Activated gamma-delta T cell treated with Interleukin-2 at 50 U/mL for 16 hours (primary cell): ENCODE measurements at places on chromosomes 4 and X.
A peak's percentile ranks its signal among the peaks of the same experiment; 100 is the strongest.

GRCh38 chr4:104879367-104879766, 267.3 kb upstream of the TET2 start:
- no peak for DNase-seq

DNA sequence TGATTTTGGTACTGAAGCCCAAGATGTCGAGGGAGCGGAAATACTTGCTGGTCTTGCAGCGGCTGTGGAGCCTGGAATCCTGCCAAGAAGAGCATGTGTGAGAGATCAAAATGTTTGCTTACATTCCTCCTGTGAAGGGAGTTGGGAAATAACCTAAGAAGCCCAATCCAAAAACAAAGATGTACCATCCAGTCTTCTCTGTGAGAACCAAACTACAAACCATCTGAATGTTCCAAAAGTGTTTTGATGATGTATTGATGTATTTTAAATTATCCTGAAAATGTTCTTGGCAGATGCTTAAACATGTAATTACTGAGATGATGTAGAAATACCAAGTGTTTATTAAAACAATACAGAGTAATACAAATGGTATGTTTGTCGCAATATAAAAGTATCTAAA, 10.1 kb upstream of the ADH1A start:
- DNase-seq = no peak

DNA sequence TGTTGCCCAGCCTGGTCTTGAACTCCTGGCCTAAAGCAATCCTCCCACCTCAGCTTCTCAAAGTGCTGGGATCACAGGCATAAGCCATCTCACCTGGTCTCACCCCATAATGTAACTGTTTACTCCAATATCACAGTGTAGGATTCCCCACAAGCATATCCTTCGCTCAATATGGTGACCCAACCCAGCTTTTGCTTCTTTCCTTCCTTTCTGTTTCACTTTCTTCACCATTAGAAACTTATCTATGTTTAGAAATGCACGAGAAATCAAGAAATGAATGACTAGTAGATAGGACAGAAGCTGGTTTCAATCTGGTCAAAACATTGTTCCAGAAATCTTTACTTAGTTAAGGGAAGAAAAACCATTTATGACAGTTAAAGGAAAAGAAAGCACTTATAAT, 18.9 kb downstream of the TSPAN5 start:
- DNase-seq = no peak

- peak; percentile 16 for DNase-seq
Measured at GRCh38 chr4:113899271-113900070, 80.0 kb downstream of the ARSJ start.

GRCh38 chr4:15020502-15021286, 18.4 kb downstream of the CPEB2 start:
- DNase-seq = no peak

- DNase-seq = no peak
Measured at GRCh38 chr4:151887031-151887815, 126.4 kb upstream of the GATB start.

DNA sequence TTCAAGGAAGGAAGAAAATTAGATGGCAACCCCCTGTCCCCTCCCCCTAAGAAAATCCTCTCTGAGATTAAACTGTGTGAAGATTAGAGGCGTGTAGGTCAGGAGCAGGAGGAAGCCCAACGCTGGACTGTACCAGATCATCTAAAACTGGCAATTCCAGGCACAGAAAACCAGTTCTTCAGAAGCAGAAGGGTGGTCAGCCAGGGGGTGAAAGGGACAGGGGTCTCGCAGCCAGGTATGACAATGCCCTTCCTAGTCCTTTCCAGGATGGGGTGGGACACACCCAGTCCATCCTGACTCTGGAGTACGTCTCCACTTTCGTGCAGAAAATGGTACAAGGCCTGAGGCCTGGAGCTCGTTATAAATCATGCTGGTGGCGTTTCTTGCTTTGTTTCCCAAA, 3.3 kb upstream of the RHOH start:
- no peak for DNase-seq

GRCh38 chrX:124346117-124346876, at the start of gene SH2D1A:
Gene SH2D1A, plus strand, starts transcription at chrX:124346563. Its CDS starts 80 bp downstream, at chrX:124346643.
- DNase-seq = peak; percentile 21

DNA sequence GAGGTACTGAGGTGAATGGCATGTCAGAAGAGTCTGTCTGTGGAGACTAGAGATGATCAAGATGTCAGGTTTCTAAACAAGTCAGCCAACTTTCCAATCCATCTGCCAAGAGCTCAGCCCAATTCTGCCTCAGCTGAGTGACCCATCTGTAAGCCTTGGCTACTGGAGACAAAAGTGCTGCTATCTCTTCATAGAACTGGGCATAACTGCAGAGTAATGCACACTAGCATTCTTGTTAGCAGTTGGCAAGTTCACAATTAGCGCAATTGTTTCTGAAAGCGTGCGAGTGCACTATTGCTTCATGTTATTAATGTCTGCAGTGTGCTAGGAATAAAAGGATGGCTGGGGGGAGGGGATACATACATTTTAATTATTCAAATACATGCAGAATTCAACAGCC, 32.9 kb upstream of the SH3D19 start:
- DNase-seq = no peak

DNA sequence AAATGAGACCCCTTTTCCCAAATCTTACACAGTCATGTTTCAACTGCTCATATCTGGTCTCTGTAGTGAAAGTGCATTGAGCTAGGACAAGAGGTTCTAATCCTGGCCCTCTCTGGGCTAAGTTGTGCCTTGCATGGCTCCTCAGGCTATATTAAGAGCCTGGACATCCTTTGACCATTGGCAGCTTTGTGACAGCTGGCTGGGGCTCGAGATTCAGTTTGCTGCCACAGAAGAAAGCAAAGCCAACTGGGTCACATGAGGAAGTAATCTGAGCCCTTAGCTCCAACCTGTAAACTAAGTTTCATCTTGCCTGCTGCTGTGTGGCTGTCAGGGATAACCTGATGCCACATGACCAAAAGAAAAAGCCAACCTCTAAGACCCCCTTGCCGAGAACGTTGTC, 51.8 kb upstream of the JADE1 start:
- DNase-seq = no peak

DNA sequence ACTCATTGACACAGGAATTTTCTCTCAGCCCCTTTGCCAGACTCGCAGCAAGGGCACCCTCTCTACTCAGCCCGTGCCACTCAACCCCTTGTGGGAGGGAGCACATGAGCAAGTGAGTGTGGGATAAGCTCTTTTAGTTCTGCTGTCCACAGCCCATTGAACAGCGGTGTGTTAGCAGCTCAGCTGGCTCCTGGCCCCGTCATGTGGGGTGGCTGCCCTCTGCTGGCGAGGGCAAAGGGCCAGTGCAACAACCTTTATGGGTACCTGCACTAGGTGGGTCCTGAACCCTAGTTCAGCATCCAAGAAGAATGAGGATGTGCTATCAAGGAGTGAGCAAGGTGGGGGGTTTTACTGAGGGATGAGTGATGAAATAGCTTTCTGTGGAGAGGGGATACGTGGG, 85.0 kb upstream of the ZNF81 start:
- DNase-seq = peak; percentile 16

DNA sequence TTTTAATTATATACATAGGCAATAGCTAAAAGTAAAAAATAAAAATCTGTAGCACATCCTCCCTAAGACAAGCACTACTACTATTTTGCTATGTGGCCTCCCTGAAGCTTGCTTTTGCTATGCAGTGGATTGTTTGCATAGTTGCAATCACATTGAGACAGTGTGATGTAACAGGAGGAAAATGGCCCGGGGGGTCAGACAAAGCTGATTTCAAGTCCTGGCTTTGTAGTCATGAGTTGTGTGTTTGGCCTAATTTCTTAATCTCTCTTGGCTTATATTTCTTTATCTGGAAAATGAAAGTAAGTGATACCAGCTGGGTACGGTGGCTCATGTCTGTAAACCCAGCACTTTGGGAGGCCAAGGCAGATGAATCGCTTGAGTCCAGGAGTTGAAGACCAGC, 166.6 kb downstream of the LHFPL1 start:
- DNase-seq = no peak
